Astrocyte of the hippocampus (primary cell): ENCODE measurements at places on chromosomes 3 and 15.

DNA sequence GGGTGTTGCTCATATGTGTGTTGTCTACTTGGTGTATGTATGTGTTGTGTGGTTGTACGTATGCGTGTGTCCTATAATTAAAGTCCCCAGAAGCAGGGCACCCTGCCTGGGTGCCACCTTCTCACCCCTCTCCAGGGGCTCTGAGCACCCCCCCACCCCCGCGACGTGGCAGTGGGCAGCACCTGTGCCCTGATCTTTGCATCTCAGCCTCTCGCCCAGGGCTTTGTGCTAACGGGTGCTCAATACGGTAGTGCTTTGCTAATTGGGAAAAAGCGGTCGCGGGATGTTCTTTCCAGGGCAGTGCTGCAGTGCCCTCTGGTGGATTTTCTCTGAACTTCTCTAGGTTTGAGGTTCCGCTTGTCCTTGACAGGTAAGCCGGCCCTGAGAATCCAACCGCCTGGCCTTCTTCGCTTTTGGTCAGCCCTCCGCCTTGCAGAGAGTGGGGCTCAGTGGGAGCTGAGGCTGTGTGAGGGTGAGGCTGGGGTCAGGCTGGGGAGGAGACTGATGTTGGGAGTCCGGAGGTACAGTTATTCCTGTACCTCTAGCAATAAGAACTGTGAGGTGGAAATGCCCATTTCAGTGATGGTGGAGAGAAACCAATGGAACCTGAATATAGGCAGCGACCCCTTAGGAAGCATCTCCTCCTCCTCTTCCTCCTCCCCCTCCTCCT is 17.6 kb upstream of the EPHB3 start:
- DNase-seq: peak; percentile 90

- no peak for DNase-seq
These were observed 365 bp upstream of the PDCD6IP start for GRCh38 chr3:33798113-33798417.

- no peak for DNase-seq
These were observed 60.3 kb upstream of the CFAP161 start for GRCh38 chr15:81073801-81074200.

GRCh38 chr3:70832834-70833205 is 520.4 kb upstream of the MDFIC2 start:
- peak; percentile 88 for DNase-seq

DNA sequence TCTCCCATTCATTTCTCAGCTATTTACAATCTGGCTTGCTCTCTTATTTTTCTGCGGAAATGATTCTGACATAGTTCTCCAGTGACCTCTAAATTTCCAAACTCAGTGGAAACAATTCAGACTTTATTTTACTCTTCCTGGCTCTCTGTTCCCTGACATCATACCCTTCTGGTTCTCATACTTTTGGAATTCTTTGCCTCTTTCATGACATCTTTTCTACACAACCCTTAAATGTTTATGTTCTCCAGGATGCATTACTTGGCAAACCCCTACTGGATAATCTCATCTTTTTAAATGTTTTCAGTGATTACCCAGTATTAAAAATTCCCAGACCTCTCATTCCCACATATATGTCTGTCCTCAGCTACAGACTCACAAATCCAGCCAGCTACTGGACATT is 23.9 kb upstream of the PLSCR4 start:
- peak; percentile 16 for DNase-seq

- no peak for DNase-seq
These were observed 30.7 kb downstream of the MBNL1 start for GRCh38 chr3:152299249-152299976.

- DNase-seq: peak; percentile 20
These were observed 558 bp downstream of the DTWD1 start for GRCh38 chr15:49621401-49621811.

GRCh38 chr15:35481992-35482391 is 64.0 kb downstream of the DPH6 start:
- peak; percentile 80 for DNase-seq

- DNase-seq: no peak
These were observed 72.0 kb upstream of the CDAN1 start for GRCh38 chr15:42808913-42809312.

- peak; percentile 48 for DNase-seq
These were observed 141.1 kb downstream of the XXYLT1 start for GRCh38 chr3:195129644-195130492.

- no peak for DNase-seq
These were observed 8.6 kb downstream of the ATP13A4 start for GRCh38 chr3:193546129-193546528.

- no peak for DNase-seq
These were observed 23.2 kb upstream of the PARL start for GRCh38 chr3:183907911-183908331.

DNA sequence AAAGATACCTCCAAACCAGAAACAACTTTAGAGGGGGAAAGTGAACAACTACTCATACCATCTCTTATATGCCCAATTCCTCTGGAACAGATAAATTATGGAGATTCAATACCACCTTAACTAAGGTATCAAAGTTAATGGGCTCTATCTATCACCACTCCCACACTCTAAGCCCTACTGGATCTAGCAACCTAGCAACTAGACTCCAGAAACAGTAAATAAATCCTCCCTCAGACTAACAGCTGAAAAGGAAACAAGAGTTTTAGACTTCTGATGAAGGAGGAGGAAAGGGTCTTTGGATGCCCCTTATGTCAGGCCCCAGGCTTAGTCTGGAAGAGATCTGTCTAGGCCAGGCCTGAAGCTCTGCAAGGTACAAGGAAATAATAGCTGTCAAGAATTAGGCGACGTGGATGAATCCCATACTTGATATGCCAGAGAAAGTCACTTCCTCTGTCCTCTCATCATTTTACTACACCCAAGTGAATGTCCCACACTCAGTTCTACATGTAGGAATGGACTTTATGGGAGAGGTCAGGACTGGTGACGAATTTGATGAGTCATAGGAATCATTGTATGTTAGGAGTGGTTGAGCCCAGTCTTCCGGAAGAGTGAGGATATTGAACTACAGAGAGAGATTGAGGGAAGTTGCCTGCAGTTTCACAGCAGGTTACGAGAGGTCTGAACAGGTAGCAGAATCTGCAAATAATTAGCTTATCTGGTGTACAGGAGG is 113.8 kb downstream of the AKAP13 start:
- peak; percentile 89 for DNase-seq

GRCh38 chr3:115146032-115146417 is 1.1 kb downstream of the ZBTB20 start:
- peak; percentile 76 for DNase-seq

GRCh38 chr15:39859636-39860035 is 60.4 kb downstream of the GPR176 start:
- no peak for DNase-seq

- peak; percentile 56 for DNase-seq
These were observed 95.9 kb downstream of the FLNB start for GRCh38 chr3:58104151-58104550.

- no peak for DNase-seq
These were observed 59.0 kb downstream of the EPHB3 start for GRCh38 chr3:184620475-184621119.

- DNase-seq: no peak
These were observed 10.7 kb upstream of the SIAH2 start for GRCh38 chr3:150773616-150774192.

DNA sequence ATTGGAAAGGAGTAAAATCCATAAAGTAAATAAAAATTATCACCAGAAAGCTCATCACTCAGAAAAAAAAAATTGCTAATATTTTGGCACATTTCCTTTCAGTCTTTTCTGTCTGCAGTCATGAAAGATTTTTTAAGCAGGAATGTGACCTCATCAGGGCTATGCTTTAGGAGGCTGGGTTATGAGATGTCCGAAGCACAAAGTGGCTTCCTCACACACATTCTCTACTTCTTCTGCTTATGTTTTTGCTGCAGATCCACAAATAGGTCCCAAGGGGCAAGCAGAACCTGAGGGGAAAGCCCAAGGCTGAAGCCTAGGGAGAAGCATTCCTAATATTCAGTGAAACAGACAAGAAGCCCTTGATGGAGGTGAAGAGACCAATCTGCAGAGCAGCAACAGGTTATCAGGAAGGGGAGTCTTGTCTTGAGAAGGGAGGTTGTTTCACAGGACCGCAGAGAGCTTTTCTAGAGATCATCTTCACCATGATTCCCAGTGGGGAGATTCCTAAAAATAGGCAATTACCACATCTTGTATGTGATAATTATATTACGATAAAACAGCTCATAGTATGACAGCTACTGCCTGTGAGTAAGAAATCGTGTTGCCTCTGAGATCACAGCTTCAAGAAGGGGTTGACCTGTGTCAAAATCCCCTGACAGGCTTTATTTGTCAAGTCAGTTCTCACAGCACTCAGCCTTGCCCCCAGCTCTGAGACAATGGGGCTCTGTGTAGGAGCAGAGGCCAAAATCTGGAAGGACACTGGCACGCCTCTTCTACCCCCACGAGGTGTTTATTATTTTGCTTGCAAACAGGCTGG is 60.5 kb downstream of the IGF2BP2 start:
- DNase-seq: no peak

- DNase-seq: peak; percentile 15
These were observed 200.8 kb upstream of the GOLGA6L4 start for GRCh38 chr15:84034578-84035398.

- DNase-seq: no peak
These were observed 259.5 kb upstream of the LYSMD4 start for GRCh38 chr15:99992611-99993231.

DNA sequence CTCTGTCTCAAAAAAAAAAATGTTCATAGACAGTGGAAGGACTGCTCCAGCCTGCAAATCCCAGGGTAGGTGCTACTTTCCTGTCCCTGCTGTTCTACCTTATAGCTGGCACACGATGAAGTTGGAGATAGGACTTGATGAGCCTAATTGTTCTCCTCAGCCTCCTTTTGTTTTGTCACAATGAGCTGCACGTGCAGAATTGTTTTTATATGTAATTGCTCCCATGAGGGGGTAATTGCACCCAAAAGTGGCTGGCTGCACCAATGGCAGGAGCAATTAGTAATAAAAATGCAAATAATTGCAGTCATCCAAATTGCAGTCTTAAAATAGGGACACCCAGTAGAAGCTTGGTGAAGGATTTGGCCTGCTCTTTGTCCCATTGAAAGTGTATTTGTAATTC is 63.0 kb upstream of the PFN2 start:
- DNase-seq: no peak

- DNase-seq: no peak
These were observed 41.0 kb upstream of the TP63 start for GRCh38 chr3:189590223-189590622.

GRCh38 chr3:107847791-107848190 is 243.0 kb downstream of the CD47 start:
- DNase-seq: peak; percentile 24

- DNase-seq: no peak
These were observed 77.1 kb upstream of the MFGE8 start for GRCh38 chr15:88990185-88990679.

DNA sequence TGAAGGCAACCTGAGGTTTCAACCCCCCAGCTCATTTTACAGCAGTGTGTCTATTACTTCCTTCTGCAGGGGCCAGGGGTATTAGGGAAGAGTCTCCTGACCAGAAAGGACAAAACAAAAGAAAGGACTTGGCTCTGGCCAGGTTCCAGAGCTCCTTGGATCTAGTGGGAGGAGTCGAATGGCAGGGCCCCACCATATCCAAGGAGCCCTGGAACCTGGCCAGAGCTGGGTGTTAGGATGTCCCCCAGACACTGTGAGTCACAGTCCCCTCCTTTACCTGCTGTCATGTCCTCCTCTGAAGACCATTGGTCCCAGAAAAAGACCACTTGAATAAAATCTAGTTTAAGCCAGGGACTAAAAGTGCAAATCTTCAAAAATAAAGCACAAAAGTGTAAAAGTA is 113.2 kb downstream of the EEFSEC start:
- no peak for DNase-seq
